Activated T-cell treated with anti-CD3 and anti-CD28 coated beads for 48 hours (primary cell): ENCODE measurements at places on chromosomes 2 and 18.

DNA sequence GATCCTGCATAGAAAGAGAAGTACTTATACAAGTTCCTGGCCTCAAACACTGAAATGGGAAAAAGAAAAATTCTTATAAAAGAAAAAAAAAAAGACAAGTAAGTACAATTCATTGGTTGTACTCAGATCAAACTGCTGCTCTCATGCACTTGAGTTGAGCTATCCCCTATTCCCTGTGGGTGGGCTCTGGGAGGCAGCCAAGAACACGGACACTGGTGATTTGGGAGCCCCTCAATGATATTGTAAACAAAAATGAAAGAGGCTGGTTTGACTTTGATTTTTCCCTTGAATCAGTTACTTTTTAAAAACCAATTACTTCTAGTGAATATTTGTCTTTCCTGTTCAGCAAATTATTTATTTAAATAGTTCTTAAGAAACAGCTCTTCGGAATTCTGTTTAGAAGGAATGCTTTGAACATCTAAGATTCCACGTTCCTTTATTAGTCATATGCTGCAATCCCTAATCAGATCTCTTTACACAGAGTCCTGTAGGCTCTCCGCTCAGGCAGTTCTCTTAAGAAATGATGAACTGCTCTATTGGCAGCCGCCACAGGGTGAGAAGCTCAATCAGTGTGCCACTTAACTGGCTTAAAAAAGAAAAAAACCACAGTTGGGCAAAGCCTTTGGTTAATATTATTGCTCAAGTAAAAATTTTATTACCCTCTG is 225.1 kb downstream of the TMEM182 start:
- DNase-seq, result no peak

DNA sequence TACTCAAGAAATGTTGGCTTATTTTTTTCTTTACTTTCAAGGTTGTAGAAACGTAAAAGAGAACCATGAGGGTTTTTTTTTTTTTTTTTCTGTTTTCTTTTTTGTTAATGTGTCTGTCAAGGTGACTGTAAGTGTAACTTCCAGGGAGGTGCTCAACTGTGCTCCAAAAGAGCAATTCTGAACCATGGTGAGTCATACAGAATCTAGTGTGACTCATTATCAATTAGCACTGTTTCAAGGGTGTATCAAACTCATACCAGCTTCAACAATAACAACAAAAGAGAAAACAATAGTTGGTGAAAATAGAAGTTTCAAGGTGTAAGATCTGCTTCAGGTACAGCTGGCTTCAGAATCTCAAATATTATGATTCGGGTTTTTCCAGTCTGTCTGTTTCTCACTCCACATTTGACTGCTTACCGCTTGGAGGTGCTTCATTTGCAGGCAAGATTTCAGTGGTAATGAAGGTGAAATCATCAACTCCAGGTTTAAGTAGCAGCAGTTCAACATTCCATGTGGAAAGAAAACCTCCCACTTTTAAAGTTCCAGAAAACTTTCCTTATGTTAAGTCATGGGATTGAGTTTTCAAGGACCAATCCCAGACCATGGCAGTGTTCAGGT is 850.6 kb downstream of the CNTNAP5 start:
- no peak for DNase-seq

DNA sequence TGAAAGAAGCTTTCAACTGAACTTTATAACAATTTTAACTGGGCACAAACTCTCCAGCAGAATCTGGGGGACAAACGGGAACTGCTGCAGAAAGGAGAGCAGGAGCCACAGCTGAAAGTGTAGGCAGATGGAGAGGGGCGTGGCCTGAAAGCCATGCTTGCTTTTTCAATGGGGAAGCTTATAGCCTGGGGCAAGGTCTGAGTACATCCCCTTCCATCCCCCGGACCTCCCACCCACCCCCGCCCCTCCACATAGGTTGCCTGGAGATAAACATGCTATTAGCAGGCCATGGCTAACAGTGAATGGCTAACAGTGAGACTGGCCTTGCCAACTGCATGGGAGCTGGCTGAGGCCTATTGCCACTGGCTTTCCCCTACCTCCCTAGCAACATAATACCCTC is 317.9 kb upstream of the TANK start:
- DNase-seq, result no peak

GRCh38 chr18:48151421-48152065 is 221.1 kb upstream of the SMAD2 start:
- DNase-seq, result no peak
